CD4-positive, alpha-beta T cell (primary cell): ENCODE measurements at places on chromosomes 3 and 15.
A peak's percentile ranks its signal among the peaks of the same experiment; 100 is the strongest.

DNA sequence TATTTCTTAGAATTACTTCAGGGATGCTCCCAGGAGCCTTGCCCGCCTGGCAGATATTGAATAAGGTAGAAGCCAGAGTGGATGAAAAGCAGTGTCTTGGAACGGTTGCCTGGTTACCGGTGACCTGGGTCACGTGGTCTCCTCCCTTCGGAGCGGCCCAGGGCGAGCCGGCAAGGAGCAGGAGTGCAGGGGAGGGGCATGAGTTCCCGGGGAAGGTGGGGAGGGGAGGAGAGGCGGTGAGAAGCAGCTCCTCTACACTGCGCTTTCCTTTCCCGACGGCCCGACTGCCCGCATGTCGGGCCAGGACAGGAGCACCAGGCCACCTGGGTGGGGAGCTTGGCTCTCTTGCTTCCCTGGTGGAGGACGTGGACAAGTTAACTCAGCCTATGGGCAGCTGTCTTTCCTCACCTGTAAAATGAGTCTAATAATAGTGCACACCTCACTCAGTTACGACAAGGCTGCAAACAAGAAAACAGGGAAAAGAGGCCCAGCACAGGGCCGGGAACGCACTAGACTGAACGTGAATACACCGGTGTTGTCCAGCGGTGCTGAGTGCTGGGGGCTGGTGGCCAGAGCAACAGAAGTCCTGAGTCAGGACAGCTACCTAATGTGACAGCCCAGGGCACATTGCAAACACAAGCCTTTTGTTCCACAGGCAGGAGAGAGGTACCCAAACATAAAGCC lies 198.3 kb downstream of the ADAMTS9 start:
- DNase-seq: no peak

GRCh38 chr3:185280572-185281365 lies 26.9 kb upstream of the EHHADH start:
- DNase-seq: no peak

DNA sequence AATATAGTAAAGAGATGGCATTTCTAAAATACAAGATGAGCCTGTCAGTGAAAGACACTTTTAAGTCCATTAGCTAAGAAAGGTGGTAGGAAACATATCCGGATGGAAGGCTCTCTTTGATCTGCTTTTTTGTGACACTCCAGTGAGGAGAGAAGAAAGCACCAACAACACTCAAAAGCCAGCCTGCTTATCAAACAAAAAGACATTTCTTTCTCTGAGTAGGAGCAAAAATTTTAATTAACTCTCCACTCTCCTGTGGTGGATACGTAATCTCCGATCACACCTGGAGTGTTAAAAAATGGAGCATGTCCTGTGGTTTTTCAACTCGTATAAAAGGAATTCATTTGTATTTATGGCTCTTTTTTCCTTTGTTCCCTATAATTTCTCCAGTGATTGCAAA lies 65.3 kb downstream of the OXNAD1 start:
- DNase-seq: no peak

DNA sequence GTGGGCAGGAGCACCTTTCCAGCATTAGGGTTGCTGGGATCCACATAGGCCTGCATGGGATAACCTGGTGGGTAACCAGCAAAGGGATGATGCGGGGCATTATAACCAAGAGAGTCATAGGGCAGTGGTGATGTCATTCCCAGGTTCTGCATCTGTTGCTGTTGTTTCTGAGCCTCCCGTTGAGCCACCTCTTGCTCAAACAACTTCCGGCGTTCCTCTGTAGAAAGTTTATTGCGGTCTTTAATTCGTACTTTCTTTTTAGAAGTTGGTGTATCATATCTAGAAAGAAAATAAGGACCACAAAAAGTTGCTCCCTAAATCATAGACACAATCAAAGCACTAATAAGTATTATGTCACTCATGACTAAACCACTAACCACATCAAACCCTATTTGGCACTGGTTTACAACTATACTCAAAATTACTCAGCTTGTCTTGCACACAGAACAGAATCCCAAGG lies 77.8 kb downstream of the NBEAL2 start:
- peak; percentile 66 for DNase-seq

DNA sequence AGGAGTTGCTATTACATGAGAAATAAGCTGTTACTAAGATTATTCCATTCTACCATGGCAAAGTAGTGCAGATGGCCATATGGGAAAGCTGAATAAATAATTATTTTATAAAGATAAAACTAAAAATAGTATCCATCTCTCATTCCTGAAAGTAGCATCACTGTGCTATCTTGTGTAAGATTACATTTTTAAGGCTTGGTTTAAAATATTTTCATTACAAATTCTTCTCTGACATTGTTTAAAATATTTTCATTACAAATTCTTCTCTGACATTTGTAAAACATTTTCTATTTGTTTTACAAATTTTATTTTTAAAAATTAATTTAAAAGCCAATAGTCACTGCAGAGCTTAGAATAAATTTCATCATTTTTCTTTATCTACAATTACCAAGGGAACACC lies 665.5 kb upstream of the NAALADL2 start:
- DNase-seq: no peak

- DNase-seq: no peak
Observed at GRCh38 chr15:53458736-53459135, 300.7 kb downstream of the WDR72 start.

DNA sequence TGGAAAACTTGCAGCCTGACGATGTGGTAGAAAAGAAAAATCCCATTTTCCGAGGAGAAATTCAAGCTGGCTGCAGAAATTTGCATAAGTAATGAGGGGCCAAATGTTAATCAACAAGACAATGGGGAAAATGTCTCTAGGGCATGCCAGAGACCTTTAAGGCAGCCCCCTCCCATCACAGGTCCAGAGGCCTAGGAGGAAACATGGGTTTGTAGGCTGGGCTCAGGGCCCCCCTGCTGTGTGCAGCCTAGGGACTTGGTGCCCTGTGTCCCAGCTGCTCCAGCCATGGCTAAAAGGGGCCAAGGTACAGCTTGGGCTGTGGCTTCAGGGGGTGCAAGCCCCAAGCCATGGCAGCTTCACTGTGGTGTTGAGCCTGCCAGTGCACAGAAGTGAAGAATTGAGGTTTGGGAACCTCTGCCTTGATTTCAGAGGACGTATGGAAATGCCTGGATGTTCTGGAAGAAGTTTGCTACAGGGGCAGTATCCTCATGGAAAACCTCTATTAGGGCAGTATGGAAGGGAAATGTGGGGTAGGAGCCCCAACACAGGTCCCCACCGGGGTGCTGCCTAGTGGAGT lies 75.9 kb upstream of the CADPS start:
- DNase-seq: no peak

DNA sequence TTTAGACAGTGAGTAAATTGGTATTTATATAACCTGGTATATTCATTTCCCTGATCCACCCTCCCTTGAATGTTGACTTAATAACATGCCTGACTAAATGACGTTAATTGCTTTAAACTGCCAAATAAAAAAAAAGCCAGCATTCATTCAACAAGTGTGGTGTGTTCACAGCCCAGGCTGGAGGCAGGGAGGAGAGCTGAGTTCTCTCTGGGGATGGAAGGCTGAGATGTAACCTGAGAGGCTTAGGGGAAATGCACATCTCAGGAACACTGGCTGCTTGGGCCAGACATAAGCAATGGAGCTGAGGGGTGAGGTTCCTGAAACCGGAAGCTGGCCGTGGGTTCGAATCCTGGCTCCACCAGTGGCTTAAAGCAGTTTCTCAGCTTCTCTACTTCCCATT lies 17.3 kb downstream of the CACNA2D3 start:
- DNase-seq: no peak

DNA sequence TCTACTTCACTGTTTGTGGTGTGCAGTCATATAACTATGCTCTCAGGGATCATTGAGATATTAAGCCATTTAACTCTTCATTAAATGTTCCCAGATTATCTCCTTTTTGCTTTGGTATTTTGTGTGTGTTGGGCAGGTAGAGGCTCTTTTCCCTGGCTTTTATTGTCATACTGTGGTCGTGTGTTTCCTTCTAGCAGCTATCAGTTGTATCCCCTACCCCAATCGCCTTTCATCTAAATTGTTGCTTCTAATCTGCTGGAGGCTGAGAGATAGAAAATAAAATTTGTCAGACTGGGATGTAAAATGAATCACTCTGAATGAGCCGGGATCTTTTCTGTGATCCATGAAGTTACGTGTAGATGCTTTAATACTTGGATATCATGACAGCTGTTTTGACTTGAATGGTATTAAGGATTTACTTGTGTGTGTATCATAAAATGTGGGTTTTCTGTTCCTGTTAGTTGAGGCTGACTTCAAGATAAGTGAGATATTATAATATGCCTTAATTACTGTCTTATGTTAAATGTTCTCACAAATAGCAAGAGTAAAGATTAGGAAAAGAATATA lies 9.2 kb downstream of the NFKBIZ start:
- no peak for DNase-seq

DNA sequence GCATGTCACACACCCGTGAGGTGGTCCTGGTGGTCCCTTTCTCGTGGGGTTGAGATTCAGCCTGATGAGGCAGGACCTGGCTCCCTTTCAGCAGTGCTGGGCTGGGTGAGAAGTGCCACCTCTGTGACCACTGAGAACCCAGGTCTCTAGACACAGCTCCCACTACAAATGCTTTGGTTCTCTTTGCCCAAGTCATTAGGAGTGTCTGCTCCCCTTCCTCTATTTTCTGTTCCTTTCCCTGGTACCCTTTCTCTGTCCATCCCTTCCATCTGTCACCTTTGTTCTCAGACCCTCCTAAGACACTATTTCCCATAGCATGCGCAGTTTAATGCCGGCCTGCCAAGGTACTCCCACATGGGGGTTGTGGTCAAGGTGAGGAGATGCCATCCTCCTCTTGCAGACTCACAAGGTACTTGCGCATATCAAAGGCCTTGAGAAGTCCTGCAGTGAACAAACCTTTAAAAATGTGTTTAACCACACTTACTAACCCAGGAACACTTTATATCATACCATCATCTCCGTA lies 297.7 kb downstream of the LRTM1 start:
- DNase-seq: no peak

GRCh38 chr3:45646051-45646585 lies 43.1 kb upstream of the SACM1L start:
- DNase-seq: no peak

DNA sequence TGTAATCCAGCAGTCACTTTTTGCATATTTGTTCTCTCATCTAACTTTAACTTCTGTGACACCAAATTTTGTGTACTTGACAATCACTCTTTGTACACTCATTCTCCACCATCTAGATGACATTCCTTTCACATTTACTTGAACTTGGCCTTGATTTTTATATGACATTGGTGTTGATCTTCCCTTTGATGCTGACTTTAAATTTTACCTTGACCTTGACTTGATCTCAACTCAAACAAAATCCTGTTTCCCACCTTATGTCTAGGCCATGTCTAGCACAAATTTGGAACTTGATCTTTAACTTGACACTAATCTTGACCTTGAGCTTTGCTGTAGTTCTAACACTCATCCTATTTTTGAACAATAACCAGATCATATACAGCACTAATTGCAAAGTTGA lies 33.2 kb downstream of the ROPN1B start:
- no peak for DNase-seq

DNA sequence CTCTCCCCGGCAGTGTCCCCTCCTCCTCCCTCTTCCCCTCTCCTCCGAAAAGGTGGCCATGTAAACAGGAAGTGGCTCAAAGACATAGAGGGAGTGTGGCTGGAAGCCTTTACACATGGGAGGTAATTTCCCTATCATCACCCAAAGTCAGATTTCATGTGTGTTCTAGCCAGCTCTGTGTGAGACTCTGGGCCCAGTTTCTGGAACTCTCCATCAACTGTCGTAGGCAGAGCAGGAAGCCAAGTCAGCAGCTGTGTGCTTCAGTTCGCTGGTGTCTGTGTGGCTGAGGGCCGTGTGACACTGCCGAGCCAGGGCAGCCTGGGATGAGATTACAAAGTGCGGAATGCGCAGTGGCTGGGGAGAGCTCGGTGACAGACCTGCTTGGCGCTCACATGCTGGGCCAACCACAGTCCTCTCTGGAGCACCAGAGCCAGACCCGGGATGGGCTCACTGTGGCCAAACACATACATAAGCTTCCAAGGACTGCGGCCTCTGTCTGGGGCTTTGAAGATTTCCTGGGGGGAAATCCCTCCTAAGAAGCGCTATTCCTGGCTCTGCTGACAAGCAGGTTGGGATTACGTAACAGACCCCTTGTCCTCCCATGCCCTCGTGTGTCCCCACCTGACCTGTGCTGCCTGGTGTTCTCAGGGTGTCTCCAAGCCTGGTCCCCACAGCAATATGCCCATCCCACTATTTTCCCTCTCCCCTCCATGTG lies 50.7 kb downstream of the UMPS start:
- DNase-seq: no peak

GRCh38 chr15:85691350-85692240 lies 103.1 kb downstream of the KLHL25 start:
- no peak for DNase-seq

GRCh38 chr3:21477541-21478288 lies 273.3 kb downstream of the ZNF385D start:
- no peak for DNase-seq

- DNase-seq: no peak
Observed at GRCh38 chr3:152405915-152406802, 137.4 kb downstream of the MBNL1 start.

GRCh38 chr3:141255846-141256261 lies 24.2 kb downstream of the PXYLP1 start:
- DNase-seq: peak; percentile 25

DNA sequence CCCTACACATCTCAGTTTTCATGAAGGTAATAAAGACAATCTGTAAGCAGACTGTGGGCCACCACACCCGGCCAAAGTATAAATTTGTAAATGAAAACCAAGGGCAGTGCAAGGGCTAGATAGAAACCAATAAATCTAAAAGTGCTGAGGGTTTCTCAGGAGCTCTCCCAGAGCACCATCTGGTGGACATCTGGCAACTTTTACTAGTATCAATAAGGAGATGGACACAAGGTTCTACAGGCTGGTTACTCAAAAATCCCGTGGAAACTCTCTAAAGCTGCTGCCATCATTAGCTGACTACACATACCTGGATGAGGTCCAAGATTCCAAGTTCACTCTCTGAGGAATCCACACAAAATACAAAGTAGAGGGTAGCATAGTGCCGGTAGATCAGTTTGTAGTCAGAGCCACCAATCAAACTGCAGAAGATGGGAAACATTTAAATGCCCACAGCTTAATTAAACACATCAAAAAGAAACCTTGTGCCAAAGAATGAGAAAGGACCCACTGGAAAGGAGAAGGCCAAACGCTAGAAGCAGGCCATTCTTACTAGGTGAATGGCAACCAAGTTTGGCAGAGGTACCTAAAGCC lies 5.5 kb downstream of the AP3S2 start:
- DNase-seq: no peak

DNA sequence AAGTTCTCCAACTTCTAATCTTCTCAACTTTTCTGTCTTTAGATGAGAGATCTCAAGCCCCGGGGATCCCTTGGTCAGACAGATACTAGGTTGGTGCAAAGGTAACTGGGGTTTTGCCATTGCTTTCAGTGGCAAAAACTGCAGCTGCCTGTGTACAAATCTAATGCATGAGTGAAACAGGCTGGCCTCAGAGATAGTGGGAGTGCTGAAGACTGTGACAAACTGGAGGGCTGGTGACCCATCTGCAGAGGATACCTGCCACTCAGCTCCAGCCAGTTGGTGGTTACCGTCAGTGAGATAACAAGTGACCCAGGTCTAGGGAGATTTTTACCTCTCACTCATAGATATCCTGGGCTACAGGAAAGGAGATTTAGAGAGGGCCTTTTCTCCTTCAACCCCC lies 85.7 kb downstream of the RYR3 start:
- DNase-seq: no peak

GRCh38 chr3:122353893-122354401 lies 28.9 kb downstream of the CSTA start:
- no peak for DNase-seq

- DNase-seq: no peak
Observed at GRCh38 chr3:148008591-148008990, 599.4 kb downstream of the ZIC1 start.

- no peak for DNase-seq
Observed at GRCh38 chr3:177529716-177530335, 332.5 kb upstream of the TBL1XR1 start.

- no peak for DNase-seq
Observed at GRCh38 chr15:94206463-94207167, 24.7 kb upstream of the MCTP2 start.
